ENCODE measurements at places on chromosomes 1 and 21.
A peak's percentile ranks its signal among the peaks of the same experiment; 100 is the strongest.

DNA sequence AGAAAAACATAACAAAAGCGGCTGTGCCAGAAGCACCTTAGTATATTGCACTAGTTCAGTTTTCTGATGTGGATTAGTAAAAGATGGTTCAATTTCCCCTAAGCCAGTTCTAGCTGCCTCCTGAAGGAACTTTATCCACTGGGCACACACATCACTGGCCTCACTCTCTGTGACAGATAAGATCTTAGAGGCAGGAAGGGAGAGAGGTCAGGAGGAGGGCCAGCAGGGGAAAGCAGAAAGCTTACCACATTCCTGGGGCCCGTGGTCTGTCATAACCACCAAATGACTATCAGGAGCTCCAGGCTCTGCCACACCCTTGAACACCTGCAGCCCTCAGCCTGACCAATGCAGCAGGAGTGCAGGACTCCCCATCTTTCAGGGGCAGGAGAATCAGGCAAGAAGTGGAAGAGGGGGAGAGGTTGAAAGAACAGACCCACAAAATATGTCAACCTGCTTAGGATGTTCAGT, 37.8 kb downstream of the LRRC71 start:
- DNase-seq, result no peak

DNA sequence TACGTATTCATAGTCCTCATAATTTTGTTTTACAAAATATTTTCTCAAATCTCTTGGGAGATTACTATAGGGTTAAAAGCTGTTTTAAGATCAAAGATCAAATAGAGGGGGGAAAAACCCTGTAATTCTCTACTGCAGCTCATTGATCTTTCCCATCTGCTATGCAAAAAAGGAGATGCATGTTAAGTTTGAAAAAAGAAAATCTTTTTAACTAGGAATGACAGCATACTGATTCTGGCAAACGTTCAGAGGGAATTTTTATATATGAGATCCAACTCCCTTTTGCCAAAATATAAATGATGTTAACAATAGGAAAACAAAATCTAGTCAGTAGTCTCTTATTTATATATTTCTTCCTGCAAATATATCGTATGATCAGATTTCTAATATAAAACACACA, 69.1 kb downstream of the SMYD3 start:
- no peak for DNase-seq

DNA sequence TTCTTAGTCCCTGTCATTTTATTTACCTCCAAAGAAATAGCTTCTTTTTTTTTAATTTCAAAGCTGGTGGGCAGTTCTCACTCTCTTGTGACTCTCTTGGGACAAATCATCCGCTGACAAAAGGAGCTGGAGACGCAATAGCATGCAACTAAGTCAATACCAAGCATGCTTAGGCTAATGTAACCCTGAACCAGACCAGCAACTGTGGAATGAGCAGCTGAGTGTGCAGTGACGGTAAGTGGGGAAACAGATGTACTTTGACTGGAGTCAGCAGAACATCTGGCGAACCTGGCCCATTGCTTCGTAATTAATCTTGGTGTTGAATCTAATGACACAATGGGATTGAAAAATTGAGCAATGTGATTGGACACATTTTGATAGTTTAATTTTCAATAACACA, 280.7 kb upstream of the PLXNA2 start:
- no peak for DNase-seq

DNA sequence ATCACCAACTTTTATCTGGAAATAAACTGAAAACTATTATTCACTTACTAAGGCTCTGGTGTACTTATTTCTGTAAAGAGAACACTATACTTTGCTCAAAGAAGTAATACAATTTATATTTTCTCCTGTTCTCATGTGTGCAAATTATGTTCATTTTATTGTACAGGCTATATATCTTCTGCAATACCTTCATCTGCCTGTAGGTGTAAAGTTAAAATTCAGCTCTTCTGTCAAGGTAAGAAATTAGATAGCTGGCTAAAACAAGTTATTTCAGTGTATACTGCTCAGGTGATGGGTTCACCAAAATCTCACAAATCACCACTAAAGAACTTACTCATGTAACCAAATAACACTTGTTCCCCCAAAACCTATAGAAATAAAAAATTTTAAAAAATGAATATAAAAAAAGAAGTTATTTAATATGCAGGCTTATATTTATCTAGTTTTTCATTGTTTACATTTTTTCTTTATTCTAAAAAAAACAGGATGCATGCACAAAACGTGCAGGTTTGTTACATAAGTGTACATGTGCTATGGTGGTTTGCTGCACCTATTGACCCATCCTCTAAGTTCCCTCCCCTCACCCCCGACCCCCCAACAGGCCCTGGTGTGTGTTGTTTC, 81.5 kb downstream of the PTGER3 start:
- DNase-seq, result no peak

DNA sequence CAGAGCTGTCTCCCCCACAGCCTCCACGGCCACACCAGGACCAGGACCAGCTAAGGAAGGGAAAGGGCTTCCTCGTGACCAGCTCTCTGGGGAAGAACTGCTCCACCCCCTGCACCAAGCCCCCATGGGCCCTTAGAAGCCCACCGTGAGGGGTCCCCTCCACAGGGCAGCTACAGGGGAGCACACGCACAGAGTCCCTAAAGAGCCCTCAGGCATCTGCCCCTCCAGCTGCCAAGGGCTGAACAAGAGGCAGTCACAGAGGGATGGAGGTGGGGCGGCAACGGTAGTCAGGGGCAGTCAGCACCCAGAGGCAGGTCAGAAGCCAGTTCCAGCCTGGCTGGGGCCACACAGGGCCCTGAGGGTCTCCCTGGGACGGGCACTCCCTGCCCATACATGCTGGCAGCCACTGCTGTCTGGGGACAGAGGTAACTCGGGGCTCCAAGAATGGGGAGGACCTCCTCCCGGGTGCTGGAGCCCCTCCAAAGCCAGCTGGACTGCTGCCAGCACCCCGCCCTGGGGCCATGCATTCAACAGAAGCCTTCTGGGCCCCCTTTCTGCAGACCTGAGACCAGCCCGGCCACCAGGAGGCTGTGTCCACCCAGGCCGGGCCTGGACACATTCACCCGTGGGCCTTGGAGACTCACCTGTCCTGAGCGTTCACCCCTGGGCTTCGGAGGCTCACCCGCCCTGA, 18.7 kb downstream of the SLC19A1 start:
- peak; percentile 35 for DNase-seq

DNA sequence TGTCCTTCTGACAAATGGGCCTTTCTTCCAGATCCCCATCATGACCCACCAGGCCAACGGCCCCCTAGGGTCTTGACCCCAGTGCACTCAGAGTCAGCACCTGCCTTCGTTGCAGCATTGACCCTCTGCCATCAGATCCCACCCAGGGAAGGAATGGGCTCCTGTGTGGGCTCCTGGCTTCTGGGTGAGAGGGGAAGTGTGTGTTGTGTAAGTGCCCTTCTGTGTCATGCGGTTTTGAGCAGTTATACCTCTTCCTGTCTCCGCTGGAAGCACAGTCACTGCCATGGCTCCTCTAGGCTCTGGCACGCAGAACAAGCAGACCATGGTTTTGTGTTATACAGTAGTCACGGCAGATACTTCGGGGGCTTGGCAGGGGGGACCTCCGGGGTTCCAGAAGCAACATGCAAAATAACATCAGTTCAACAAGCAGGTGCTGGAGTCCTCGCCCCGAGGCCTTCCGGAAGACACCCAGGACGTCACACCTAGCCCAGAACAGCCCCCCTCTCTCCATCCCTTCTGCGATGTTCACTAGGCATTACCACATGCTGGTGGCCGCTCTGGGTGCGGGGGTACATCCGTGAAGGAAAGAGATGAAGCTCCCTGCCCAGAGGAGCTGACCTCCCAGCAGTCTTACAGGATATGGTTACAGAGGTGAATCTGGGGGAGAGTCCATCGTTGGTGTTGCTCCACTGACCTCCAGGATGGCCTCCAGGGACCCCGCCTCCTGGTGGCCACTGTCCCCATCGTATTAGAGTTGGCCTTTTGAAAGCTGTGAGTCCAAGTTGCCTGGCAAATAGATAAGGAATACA, 17.4 kb upstream of the KCNAB2 start:
- DNase-seq, result no peak

DNA sequence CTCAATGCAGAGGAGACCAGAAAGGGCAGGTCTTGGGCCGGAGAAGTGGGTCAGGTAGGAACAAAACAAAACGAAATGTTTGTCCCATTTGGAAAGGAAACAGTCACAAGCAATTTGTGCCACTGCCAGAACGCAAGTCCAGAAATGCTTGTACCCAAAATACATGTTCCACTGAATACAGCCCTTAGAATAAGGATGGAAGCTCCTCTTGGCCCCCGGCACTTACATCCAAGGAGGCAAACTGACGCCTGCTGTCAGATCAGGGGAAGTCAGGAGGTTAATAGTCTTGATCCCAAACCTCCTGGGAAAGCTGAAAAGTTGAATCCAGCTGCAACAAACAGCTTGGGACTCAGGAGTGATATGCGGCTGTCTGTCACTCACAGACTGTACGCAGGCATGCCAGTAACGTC, 75.9 kb upstream of the GALNT2 start:
- no peak for DNase-seq

DNA sequence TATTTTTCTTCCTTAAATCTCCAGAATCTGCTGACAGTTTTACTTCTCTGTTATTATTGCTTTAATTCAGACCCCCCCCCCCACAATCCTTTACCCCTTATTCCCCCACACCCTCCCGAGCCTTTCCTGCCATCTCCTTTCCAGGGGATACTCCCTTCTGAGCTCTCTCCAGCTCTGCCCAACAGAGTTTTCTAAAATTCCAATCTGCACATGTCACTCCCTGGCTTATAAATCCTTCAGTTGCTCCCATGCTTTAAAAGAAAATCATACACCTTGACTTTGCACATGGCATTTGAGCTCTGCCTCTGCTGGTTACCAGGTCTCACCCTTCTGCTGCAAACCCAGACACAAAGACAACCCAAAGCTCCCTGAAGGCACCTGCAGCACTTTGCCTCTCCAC, 11.7 kb upstream of the EPS8L3 start:
- DNase-seq, result no peak

- DNase-seq, result no peak
These were observed 29.0 kb downstream of the MRPL39 start for GRCh38 chr21:25578056-25578961.
